ENCODE measurements at places on chromosomes 2 and 18.

DNA sequence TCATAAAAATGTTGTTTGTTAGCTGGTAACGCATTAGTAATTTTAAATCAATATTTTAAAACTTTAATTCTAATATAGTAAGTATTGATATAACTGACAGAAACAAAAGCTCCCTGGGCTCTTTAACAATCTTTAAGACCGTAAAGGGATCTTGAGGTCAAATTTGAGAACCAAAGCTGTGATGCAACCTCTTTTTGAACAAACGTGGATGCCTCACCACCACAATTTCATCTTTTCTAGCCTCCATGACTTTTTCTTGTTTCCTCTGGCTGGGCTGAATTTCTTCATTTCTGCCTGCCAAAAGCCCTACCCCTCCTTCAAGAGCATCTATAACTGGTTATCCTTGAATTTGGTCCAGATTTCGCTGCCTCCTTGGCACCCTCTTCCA lies 563 bp upstream of the POLE4 start:
- DNase-seq, result no peak

- no peak for DNase-seq
These were observed 35.0 kb downstream of the AMER3 start for GRCh38 chr2:130790312-130790711.

DNA sequence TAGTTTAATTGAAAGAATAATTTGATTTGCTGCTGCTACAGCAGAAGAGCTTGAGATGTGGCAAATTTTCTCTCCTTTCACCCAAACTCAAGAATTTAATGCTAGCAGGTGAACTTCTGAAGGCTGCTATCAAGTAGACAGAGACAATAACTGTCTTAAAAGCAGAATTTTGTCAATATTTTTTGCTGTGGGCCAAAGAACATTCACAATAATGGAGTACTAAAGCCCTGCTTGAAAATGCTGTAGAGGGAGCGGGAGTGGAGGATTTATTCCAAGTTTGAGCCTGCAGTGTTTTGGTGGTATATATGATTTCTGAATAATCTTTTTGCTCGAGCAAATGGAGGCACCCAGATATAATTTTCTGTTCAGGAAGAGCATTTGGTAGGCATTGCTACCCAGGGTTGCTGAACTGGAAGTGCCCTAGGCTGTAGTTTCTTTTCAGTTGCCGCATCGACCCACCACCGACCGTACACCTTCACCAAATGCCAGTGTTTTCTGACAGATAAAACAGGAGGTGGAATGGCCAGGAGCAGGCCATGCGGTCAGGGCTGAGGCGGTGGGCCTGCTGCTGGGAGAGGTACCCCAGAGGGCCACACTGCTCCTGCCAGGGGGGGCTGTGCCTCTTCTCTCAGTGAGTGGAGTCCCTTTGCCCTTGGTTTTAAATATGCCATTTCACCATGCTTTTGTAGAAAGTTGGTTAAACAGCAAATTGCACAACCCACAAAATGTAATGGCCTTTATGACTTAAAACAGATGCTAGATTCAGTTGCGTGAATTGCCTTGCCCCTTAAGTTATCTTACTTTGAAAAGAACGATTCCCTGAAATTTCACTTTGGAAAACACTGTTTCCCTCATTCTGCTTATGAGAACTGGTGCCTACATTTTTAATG lies 36.4 kb downstream of the TSHZ1 start:
- no peak for DNase-seq

DNA sequence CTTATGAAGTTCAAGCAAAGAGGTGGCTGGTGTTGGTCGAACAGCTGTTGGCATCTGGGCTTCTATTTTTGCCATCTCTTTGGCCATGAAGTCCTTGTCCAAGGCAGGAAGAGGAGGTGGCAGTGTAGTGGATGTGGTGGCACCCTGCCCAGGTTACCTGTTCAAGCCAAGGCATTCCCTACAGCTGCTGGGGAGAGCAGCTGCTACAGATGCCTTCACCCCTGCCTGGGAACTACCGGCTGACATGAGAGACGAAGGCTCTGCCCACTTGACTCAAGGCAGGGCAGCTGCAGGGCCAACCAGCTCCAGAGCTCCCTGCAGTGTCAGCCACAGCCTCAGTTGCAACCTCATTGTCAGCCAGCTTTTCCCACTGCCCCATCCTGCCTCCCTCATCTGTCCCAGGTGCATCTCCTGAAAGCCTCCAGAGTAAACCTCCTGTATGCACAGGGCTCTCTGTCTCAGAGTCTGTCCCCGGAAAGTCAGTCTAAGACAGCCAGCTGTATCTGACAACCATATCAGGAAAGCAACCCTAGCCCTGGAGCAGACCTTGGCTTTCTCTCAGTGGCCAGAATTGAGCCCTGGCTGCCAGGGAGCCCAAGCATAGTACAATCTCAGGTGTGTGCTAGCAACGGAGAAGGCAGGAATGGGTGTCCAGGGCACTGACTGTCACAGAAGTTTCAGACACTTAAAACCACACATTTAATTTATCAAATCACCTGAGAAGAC lies 115.9 kb downstream of the RPIA start:
- DNase-seq, result no peak

Data from effector CD4-positive, alpha-beta T cell (primary cell).